ENCODE measurements at places on chromosomes 1 and 21. TPM values are rescaled to one million over a fixed set of nuclear protein-coding genes. Genes with fewer than 3 reads are reported as not detected.
A peak's percentile ranks its signal among the peaks of the same experiment; 100 is the strongest.

Gene GJB5
- total RNA-seq = not detected

Gene TNFRSF1B
- 1.5 TPM for total RNA-seq

- DNase-seq = peak; percentile 41
Observed at GRCh38 chr1:43450251-43450941, 3.3 kb downstream of the HYI start.

Gene PTAFR
- total RNA-seq = 0.07 TPM

DNA sequence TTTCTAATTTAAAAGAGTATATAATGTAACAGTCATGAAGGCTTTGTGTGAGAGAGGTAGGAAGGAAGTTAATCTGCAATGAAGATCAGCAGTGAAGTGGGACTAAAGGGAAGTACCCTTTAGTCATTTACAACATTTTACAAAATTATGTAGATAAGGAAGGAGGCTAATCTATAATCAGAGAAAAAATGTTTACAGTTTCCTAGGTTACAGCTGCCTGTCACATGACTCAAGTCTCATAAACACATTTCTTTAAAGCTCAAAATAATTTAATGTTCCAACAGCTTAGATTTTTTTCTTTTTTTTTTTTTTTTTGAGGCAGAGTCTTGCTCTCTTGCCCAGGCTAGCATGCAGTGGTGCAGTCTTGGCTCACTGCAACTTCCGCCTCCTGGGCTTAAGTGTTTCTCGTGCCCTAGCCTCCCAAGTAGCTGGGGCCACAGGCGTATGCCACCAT, 26.2 kb upstream of the CAP1 start:
- peak; percentile 68 for DNase-seq

Gene PRELP
- not detected for total RNA-seq

Gene LYPD8
- total RNA-seq = 0.84 TPM

Gene LAMC1
- 321 TPM for total RNA-seq

GRCh38 chr1:107896936-107897335, 68.0 kb downstream of the VAV3 start:
- DNase-seq = no peak

- no peak for DNase-seq
Observed at GRCh38 chr1:14135070-14135469, 435.1 kb downstream of the PRDM2 start.

Gene DPYD
- total RNA-seq = 37.9 TPM

GRCh38 chr1:206725109-206725963, 40.6 kb downstream of the MAPKAPK2 start:
- DNase-seq = peak; percentile 52

Gene KLF17
- total RNA-seq = 0.37 TPM

GRCh38 chr1:18229625-18230024, 122.0 kb downstream of the IGSF21 start:
- no peak for DNase-seq

Gene NTMT2
- total RNA-seq = not detected

- DNase-seq = no peak
Observed at GRCh38 chr1:182643699-182644098, 39.5 kb upstream of the RGS16 start.

GRCh38 chr1:169711469-169712308, at the start of gene SELL:
Gene SELL (minus strand): TSS chr1:169711620. CDS start chr1:169711498, 122 bp downstream.
- DNase-seq = peak; percentile 66

Gene CELF3
- total RNA-seq = not detected

Gene BACE2
- total RNA-seq = 229 TPM

- no peak for DNase-seq
Observed at GRCh38 chr1:100089082-100089481, 43.6 kb downstream of the SASS6 start.

DNA sequence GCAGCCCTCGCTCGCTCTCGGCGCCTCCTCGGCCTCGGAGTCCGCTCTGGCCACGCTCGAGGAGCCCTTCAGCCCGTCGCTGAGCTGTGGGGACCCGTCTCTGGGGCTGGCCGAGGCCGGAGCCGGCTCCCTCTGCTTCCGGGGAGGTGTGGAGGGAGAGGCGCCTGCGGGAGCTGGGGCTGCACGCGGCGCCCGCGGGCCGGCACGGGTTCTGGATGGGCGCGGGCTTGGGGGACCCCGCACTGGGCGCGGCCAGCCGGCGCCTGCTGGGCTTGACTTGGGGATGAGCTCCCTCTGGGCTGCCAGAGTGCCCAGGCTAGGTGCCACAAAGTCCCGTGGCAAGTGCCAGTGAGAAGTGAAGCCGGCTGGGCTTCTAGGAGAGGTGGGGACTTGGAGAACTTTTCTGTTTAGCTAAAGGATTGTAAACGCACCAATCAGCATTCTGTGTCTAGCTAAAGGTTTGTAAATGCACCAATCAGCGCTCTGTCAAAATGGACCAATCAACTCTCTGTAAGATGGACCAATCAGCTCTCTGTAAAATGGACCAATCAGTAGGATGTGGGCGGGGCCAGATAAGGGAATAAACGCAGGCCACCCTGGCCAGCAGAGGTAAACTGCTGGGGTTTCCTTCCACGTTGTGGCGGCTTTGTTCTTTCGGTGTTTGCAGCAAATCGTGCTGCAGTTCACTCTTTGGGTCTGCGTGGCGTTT, 20.2 kb downstream of the EXOC8 start:
- DNase-seq = no peak

GRCh38 chr1:153348511-153349362, at the start of gene PGLYRP4:
Gene PGLYRP4 (minus strand): TSS chr1:153348841. CDS start chr1:153347932, 909 bp downstream.
- DNase-seq = no peak

Gene GPR3
- total RNA-seq = 2.6 TPM

DNA sequence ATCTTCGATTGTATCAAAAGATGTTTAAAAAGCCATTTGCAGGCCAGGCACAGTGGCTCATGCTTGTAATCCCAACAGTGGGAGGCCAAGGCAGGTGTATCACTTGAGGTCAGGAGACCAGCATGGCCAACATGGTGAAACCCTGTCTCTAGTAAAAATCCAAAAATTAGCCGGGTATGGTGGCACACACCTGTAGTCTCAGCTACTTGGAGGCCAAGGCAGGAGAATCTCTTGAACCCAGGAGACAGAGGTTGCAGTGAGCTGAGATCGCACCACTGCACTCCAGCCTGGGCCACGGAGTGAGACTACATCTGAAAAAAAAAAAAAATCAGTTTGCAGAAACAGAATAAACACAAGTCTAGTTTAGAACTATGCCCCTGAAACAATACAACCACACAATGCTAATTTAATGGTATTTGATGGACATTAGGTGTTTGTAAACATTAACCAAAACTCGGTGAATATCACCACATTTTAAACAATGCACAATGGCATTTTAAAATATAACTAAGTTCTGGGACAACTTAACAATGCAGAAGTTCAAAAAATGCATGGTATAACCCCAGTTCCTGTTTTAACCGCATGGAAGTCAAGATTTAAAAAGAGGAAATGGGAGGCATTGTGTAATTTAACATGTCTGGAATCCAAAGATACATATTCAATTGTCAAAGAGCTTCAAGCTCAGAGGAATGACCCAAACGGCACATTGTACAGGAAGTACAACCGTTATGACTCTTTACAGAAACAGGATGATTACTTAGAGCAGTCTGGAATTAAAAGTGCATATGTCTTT, 7.1 kb upstream of the PTTG1IP start:
- DNase-seq = peak; percentile 70

Gene NFASC
- total RNA-seq = 17.6 TPM

Gene HSD3B1
- total RNA-seq = not detected

Gene CEP104
- total RNA-seq = 25.4 TPM

- DNase-seq = no peak
Observed at GRCh38 chr21:42311160-42311559, 4.0 kb downstream of the TFF3 start.

DNA sequence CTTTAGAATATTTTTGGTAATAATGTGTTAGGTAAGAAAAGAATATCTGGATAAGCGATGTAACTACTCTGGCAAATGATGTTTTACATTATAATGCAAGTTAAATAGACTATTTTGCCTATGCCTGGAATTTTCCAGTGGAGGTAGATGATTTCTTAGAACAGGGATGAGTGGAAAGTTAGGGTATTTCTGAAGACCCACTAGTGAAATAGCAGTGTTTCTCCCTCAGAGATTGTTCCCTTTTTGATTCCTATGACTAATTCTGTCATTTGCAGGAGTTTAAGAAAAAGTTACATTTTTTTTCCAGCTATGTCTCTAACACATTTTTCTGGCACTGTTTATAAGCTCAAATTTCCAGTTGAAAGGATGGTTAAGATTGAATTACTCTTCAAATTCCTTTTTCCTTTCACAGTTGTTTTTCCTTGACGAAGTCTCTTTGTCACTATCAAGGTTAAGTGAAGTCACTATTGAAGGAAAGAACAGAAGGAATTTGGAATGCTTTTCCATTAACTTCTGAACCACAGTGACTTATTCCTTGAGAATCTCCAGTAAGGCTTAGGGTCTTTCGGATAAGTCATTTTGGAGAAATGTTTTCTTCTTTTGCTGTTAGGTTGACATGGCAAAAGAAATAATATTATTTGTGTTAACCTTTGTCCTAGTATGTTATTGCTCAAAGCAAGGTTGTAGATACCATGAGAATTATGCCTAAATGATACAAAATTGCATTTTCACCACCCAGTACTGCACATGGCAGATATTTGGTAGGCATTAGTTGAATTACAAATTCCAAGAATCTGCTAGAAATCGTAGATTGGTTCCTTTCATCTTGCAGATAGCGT, 42.9 kb upstream of the ZNF326 start:
- peak; percentile 96 for DNase-seq
